D721Med (cell line): ENCODE measurements at places on chromosomes 1 and 21.

- no peak for DNase-seq
Observed at GRCh38 chr1:209621286-209621685, 30.9 kb downstream of the LAMB3 start.

- DNase-seq = no peak
Observed at GRCh38 chr21:38490411-38491020, 7.8 kb downstream of the ERG start.

- no peak for DNase-seq
Observed at GRCh38 chr21:38760762-38761155, 45.0 kb upstream of the ETS2 start.

DNA sequence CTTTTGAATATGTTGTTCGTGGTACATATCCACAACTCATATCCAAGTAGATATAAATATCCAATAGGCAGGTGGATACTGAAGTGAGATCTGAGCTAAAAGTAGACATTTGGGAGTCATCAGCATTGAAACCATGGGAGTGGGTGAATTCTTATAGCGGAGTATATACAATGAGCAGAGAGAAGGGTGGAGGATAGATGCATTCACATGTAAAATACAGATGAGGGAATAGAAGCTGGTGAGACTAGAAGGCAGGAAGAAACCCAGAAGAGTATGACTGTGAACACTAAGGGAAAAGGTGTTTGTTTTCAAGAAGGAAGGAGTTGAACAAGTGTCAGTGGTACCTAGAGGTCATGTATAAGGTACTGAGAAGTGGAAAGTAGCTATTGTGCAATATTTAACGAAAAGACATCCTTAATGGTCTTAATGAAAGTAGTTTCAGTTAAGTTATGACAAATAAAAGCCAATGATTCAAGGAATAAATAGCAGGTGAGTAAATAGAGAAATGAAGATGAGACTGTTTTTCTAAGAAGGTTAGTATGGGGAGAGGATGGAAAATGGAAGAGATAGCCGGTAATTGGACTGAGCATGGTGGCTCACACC is 181.6 kb upstream of the CACYBP start:
- no peak for DNase-seq

- no peak for DNase-seq
Observed at GRCh38 chr1:160997323-160998038, 23.5 kb downstream of the F11R start.

- no peak for DNase-seq
Observed at GRCh38 chr1:203215573-203215972, 13.9 kb downstream of the CHIT1 start.

GRCh38 chr1:207627496-207627895 is 17.4 kb upstream of the CR1L start:
- DNase-seq = no peak
